ENCODE measurements at places on chromosomes 4 and X.

DNA sequence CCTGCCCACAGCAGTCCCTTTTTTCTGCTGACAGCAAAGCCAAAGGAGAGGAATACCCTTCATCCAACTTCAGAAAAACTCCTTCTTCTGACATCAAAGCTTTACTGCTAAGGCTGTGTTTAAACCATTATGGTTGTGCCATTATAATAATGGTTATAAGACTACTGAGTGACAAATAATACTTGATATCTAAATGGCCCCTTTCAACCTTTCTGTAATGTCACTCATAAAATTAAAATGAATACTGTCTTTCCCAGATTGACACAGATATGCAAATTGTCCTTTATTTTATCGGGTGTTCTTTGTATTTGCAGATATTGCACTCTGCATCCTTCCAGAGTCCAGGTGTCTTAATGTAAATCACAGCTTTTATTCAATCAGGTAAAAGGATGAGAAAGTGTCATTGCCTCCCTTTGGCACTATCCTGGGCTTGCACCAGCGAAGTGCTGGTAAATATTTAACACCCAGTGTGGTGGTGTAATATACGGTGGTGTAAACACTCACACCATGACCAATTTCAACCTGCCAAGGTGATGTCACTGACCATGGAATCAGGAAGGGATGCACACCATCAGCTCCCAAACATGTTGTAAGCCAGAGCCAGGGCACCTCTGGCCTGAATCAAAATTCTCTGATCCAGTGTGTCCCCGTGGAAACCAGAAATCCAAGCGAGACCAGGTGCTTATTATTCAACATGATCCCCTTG, 139.4 kb upstream of the TENM3 start:
- peak; percentile 39 for DNase-seq

DNA sequence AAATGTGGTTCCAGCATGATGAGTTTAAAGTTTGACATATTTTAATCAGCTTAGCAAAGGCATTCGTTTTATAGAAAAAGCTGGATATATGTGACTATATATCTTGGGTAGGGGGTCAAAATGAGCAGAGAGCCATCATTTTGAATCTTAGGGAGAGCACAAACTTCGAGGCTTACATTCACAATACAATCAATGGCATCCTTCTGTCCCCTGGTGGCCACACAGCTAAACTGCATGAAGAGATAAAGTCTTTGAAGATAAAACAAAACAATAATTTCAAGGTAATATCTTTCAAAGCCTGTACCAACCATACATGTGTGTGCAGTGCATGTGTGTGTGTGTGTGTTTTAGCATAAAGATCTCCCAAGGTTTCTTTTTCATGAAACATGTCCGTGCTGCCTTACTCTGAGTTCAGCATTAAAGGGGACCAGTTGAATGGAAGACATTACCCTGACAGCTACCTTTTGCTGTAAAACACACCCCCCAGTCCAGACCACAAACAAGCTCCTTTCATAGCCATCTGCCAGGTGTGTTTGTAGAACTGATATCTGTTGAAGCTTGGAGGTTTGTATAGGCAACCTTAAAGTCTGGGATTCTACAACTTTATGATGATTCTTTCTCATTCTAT, 22.0 kb downstream of the DYNLT3 start:
- no peak for DNase-seq

- DNase-seq: no peak
These were observed 98.9 kb downstream of the FAM13A start for GRCh38 chr4:88958080-88958479.

DNA sequence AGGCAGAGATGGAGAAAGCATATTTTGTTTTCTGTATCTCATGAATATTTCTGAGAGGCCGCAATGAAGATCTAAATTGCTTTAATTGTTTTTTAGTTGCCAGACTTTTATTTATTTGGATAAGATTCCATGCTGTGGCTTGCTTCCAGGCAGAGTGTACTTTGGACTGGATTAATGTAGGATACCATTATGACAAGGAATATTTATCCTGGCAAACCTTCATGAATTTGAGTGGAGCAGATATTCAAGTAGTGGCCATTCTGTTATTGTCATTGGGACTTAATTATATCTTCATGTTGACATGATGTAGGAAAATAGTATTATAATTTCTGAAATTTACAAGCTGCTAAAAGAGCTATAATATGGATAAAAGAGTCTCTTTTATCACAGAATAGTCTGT, 182.9 kb downstream of the C4orf33 start:
- DNase-seq: no peak

DNA sequence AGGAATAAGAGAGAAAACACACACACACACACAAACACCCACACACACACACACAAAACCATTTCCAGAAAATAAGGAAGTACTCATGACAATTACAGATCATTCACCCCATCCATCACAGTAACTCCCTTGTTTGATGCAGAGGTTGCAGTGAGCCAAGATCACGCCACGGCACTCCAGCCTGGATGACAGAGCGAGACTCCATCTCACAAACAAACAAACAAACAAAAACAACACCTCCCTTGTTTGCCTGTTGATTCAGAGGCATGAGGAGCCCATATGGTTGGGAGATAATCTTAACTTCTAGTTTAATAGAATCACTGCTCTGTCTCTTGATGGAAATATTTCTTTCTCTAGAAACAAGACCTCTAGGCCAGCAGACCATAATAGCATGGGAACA, 2043.5 kb upstream of the AGA start:
- no peak for DNase-seq

DNA sequence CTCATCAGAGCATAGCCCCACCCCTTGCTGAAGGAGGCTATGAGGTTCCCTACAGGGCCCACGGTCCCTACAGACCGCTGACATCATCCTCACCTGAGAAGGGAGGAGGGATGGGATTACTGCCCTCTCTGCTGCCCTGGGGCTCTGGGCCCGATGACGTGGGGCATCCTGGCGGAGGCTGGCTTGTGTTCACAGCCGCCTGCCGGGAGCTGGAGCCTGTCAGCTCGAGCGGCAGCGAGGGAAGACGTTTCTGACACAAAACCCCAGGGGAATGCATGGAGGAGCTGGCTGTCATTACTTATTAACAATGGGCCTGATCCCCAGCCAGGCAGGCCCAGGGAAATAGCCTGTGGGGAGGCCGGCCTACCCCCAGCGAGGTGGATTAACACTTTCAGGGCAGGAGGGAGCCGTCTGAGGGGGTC, 106.6 kb upstream of the ATP6AP2 start:
- DNase-seq: no peak

DNA sequence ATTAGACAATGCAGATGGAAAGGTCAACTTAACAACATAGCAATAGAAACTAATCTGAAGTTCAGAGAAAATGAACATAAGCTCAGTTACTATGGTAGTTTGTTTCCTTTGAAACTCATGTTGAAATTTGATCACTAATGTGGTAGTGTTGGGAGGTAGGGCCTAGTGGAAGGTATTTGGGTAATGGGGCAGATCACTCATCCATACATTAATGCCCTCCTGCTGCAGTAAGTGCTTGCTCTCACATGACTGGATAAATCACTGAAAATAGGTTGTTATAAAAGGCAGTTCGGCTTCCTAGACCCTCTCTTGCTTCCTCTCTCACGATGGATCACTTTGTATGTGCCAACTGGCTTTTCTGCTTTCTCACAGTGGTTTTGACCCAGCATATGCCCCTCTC, 567.4 kb upstream of the GALNT7 start:
- no peak for DNase-seq

GRCh38 chrX:130876226-130876625, 26.8 kb downstream of the ENOX2 start:
- no peak for DNase-seq

- DNase-seq: no peak
These were observed 72.3 kb downstream of the ZNF518B start for GRCh38 chr4:10384974-10385373.

DNA sequence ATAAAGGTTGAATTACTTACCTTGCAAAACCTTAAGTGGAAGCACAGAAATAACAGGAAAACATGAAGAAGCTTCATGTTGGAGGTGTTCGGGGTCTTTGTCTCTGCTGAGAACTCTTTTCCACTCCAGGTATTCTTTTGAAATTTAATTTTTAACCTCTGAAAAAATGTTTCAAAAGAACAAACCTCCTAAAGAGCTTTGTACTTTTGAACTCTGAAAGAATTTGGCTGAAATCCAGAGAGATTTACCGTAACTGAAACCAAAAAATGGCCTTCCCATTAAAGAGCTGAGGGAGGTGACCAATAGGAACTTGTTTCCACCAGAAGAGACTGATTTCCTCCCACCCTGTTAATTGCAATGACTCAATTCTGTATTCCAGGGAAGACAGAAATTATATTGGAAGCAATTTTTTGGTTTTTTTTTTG, at the start of gene CFI:
Gene CFI, minus strand, starts transcription at position 105 of the 425 bp plus-strand sequence. Its CDS starts 28 bp downstream, at position 77.
- peak; percentile 60 for DNase-seq

DNA sequence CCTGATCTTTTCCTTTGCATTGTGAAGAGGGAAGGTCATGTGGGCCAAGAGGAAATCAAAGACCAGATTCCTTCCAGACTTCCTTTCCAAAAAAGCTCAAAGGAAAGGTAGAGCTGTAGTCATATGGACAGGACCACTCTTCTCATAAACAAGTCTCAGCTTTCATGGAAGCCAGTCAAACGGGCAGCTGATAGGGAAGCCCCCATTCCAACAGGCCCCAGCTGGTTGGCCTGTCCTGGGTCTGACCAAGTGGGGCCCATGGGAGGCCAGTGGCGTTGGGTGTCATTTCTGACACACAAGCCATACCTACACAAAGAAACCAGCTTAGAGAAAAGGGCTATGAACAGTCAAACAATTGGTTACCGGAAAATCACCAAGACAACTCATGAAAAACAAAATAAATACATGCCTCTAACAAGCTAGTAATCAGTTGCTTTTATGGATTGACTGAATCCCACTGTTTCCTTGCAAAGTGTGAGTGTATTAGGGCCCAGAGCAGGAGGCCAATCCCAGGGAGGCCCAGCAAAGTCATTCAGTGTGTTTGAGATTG, 149.6 kb upstream of the MAMLD1 start:
- DNase-seq: no peak

GRCh38 chr4:30125868-30126267, 594.3 kb upstream of the PCDH7 start:
- no peak for DNase-seq

GRCh38 chr4:74628852-74629620, 165.3 kb downstream of the BTC start:
- DNase-seq: no peak

GRCh38 chrX:84144281-84144680, 43.7 kb downstream of the RPS6KA6 start:
- DNase-seq: no peak

DNA sequence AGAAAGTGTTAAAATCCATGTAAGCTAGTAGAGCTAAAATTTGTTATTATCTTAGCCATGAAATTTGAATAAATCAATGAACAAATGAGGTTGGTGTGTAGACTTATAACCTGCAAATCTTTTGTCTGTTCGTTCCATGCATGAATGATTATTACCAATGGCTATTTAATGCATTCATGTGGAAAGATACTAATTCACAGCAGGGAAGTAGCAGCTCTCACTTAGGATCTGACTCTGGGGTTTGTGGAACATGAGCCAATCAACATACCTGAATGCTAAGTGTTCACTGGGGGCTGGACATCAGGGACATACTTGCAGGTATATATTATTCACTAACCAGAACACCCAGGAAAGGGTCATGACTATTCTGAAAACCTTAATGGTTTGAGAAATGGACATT, 444.1 kb downstream of the STIM2 start:
- DNase-seq: no peak

- DNase-seq: no peak
These were observed 290.4 kb downstream of the GLUD2 start for GRCh38 chrX:121337816-121338215.

DNA sequence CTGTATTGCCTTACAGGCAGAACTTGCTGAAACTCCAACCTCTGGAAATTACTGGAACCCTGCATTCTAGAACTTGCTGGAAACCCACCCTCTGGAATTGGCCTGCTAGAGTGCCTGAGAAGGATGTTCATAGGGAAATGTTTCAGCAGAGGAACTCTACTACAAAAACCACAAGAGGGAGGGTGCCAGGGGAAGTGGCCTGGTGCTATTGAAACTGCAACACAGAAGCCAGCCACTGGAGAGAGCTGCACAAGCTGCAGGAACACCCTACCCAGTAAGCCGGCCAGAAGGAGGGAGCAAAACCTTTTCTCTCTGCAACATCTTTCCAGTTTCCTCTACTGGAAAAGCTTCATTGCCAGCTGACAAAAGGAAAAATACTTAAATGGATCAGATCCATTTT, 2.5 kb upstream of the BRWD3 start:
- DNase-seq: no peak

DNA sequence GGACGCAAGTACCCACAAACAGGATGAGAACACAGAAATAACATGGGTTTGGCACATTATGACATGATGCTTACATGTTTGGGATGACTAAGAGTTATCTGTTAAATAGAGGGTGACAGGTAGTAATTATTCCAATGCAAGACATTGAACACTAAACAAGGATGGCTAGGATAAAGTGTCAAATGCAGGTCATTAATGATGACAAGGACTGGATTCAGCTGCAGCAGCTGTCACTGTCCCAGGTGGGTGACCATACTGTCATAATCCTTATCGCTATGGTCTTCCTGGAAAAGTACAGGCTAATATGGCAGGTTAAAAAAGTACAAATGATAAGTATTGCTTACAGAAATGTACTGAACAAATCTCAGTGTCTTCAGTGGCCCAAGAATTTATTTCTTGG, 123.9 kb downstream of the ANTXR2 start:
- no peak for DNase-seq

DNA sequence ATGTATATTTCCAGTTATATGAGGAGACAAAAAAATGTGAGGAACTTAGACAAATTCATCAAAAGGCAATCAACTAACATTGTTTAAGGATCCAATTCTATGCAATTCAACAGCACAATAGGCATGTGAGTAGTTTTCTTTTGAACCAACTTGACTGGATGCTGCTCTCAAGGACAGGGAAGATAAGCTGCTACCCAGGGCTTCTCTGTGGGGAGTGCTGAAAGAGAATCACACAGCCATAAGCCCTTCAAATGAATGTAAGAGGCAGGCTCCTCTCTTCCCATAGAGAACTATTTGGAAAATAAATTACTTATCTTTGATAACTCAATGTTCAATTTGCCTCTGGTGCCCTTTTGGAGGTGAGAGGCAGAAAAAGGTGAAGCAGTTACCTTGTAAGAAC, 1413.6 kb downstream of the PCDH7 start:
- DNase-seq: no peak

GRCh38 chr4:89724716-89725115, 112.2 kb downstream of the SNCA start:
- no peak for DNase-seq

DNA sequence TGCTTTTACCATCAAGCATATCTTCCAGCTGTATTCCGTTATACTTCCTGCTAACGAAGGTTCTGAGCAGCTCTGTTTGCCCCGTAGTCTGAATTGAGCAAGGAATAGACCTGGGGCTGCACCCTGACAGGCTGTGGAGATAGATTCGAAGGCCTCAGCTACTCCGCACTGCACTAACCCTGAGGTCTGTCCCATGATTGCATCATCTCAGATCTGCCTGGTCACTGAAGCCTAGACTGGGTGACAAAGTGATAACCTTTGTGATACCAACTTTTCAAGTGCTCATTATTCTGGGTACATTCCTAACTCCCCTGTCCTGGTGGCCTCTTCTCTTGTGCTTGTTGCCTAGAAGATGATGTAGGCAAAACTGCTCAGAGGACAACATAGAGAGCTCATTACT, 29.9 kb upstream of the PGRMC1 start:
- no peak for DNase-seq
